ENCODE measurements at places on chromosomes 12 and 14.

DNA sequence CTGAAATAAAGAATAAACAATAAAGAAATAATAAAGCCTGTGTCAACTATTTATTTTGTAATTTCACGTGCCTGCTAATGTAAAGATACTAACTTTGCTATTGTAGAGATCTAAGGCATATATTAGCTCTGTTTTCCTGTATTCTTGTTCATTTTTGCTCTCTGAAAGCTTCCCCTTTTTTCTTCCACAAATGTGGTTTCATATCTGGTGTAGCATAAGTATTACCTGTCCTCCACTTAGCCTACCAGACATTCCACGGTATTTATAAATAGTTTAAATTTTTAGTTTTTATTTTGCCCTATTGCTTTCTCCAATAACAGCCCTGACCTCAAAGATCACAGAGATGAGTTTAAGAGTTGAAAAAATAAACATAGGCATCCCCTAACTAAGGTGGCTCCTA is 92.6 kb upstream of the ATP2B1 start:
- DNase-seq: no peak

DNA sequence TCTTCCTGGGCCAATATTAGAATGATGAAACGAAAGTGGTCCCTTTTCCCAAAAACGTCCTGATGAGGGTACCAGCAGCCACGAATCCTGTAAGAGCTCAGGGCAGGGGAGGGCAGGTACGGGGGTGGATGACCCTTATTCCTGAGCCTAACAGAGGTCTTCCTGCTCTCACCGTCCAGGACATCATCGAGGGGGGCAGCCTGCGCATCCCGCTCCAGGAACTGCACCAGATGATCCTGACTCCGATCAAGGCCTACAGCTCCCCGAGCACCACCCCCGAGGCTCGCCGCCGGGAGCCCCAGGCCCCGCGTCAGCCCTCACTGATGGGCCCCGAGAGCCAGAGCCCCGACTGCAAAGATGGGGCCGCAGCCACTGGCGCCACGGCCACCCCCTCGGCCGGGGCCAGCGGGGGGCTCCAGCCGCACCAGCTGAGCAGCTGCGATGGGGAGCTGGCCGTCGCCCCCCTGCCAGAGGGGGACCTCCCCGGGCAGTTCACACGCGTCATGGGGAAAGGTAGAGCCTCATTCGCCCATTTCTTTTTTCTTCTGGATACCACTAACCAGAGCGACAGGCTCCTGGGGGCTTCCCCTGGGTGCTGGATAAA is 142.5 kb downstream of the GCH1 start:
- DNase-seq: no peak

DNA sequence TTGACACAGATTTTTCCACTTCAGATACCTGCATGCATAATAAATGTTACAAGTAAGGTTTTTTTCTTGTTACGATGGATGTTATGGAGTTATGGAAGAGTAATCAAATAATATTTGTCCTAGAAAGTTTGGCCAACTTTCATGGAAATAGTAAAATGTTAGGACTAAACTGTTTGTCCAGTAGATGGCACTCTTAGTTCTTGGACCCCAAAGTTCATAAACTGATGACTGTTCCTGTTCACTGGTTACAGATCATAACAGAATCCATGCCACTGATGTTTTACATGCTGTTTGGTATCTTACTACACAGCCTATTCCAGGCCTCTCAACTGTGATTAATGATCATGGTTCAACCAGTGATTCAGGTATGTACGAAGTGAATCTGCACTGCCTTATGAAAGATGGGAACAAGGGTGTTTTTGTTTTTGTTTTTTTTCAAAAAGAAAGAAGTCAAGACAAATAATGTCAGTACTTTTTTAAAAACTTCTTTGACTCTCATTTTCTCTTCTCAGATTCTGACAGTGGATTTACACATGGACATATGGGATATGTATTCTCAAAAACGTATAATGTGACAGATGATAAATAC is 48.8 kb upstream of the SLCO1C1 start:
- peak; percentile 0 for DNase-seq

GRCh38 chr12:46367351-46368029 is 5.1 kb downstream of the SLC38A2 start:
- DNase-seq: no peak

DNA sequence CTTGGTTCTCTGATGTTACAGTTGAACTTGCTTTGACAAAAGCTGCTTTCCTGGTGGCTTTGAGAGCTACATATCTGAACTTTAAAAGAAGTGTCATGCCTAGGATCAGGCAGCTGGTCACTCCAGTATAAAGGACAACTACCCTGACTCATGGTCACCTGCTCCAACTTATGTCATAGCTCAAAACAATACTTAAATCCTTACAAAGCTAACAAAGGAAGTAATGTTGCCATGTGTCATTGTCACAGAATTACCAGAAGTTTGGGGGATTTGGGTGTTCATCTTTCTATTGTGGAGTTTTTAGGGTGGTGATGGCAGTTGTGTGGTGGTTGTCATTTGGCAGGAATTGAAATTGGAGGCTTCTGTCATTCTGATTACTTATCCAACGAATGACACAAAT is 1.8 kb upstream of the TCP11L2 start:
- no peak for DNase-seq

- DNase-seq: no peak
Observed at GRCh38 chr14:101060171-101060601, 156.7 kb upstream of the RTL1 start.

DNA sequence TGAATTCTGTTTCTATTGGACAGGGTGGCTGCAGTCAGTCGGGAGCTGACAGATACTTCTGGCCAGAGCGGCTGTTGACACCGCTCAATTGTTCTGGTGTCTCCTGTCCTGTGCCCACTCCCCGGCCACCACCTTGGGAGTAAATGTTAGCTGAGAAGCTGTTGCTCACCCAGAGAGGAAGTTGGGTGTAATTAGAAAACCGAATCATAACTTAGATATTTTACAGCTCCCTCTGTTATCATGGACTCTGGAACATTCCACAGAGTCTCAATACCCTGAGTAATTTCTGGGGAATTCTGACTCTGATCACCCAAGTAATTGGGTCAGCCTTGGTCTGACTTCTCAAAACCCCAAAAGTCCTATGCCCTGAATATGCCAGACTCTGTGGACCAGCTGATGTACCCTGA is 58.3 kb upstream of the RFLNA start:
- DNase-seq: no peak

- DNase-seq: no peak
Observed at GRCh38 chr12:31765931-31766330, 37.1 kb upstream of the AMN1 start.

GRCh38 chr12:100200463-100201181 is at the start of gene ACTR6:
TSS of gene ACTR6 (plus strand) at chr12:100200815. CDS start at chr12:100200852, 37 bp downstream.
- peak; percentile 88 for DNase-seq

- no peak for DNase-seq
Observed at GRCh38 chr12:51216642-51217041, 1.2 kb downstream of the POU6F1 start.

- DNase-seq: no peak
Observed at GRCh38 chr12:3117591-3118015, 40.4 kb downstream of the TSPAN9 start.

DNA sequence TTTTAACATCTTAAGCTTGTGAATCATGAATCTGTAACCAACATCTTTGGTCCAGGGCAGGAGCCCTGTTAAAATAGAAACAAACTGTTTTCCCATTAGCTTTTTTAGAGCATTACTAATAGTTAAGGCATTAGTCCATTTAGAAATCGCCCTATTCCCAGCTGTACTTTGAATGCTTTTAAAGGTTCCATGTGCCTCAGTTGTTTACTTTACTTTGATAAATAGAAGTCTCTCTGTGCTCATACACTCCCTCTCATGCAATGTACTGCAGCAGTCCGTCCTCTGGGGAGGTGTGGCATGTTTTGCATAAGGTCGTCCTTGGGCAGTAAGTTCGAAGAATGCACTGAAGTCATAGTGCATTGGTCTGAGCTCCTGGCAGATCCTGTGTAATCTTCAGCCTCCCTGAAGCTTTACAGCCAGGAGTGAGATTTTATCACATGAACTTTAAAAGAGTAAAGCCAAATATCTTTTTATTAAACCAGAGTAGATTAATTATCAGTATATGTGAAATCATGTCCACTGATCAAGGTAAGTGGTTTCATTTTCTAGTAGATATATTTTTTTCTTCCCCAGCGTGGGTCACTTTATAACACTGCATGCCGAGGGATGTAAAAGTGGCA is 134.7 kb downstream of the FGD4 start:
- DNase-seq: no peak

DNA sequence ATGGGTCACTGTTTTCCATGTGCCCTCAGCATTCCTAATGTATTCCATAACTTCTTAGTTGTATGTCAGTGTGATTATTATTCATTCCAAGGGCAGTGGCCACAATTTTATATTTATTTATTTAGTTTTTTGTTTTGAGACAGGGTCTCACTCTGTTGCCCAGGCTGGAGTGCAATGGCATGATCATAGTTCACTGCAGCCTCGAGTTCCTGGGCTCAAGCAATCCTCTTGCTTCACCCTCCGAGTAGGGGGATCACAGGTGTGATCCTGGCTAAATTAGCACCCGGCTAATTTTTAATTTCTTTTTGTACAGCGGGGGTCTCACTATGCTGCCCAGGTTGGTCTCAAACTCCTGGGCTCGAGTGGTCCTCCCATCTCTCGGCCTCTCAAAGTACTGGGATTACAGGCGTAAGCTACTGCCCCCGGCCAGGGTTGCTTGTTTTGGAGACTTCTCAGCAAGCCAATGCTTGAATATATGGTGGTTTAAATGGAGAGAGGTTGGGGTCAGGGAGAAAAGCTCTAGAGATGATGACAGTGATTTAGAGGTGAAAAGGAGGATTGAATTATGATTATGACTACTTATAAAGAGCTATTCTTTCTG is 7.6 kb downstream of the GPRC5A start:
- DNase-seq: no peak

DNA sequence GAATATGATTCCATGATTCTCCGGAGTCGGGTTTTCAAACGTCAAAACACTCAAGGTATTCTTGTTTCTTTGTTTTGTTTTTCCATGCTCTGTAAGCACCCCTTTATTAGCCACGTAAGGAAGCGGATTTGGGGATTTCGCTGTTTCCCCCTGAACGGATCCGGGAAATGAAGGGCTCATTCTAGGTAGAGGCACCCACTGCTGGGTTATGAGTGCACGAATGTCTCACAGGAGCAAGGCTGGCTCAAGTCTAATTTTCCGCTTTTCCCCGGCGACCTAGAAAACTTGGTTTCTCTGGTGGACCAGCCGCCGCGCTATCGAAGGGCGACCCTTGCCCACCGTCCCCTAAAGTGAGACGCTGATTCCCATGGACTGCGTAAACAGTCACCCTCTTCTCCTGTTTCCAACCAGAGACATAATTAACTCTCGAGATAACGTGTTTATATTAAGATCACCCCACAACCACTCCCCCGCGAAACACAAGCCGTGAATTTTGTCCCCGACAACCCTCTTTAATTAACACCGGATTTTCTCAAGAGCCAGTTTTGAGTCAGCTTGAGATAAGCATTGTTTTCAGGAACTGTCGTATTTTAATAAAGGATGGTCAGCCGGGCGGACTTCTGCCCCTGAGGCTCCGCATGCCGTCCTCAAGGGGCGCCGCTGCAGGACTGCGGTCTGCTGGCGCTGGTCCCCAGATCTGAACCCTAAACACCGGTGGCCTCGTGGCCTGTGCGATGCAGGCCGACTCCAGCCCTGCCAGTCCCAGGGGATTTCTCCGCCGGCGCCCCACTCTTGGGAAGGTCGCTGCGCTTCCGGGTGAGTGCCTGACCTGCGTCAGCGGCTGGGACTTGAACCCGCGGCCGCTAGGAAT is 515 bp upstream of the ABCC9 start:
- no peak for DNase-seq

GRCh38 chr12:68510397-68510796 is 100.3 kb upstream of the RAP1B start:
- no peak for DNase-seq

GRCh38 chr14:39492267-39492666 is 60.0 kb upstream of the FBXO33 start:
- no peak for DNase-seq

GRCh38 chr12:21551841-21552465 is 25.9 kb downstream of the SPX start:
- DNase-seq: no peak

DNA sequence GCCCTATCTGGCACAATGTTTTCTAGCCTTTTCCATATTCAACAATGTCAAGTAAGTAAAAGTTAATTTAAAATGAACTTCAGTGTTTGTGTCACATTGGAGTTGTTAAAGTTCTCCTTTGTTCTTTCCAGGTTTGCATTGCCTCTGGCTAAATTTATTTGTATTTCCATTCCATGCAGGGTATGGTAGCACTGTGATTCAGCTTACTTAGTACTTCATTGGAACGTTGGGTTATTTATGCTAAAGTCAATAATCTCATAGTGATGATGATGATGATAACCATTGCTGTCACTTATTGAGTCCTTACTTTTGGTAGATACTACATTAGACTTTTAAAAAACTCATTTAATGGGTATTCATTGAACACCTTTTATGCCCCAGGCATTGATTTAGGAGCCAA is 286.9 kb downstream of the RAD51B start:
- DNase-seq: no peak

DNA sequence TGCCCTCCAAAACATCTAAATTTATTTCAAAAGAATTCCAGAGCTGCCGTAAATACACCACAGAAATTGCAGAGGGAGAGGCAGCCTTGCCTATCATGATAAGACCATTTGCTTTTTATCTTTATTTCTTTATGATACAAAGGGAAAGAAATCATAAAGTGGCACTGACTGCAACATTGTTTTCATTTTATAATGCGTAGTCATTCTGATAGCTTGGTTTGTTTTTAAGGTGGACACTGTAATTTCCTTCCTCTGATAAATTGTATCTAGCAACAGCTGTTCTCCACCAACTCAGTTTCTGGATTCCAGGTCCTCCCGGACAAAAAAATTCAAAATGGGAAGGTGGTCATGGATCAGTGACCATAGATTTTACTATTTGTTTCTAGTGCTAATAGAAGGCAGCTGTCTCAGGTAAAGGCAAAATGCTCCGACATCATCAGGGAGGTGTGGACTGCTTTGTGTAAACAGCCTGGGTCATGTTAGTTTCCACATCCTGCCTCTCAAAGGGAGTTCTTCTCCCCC is 623 bp upstream of the TSPAN8 start:
- DNase-seq: no peak

- DNase-seq: no peak
Observed at GRCh38 chr12:9027161-9028059, 38.1 kb downstream of the KLRG1 start.

DNA sequence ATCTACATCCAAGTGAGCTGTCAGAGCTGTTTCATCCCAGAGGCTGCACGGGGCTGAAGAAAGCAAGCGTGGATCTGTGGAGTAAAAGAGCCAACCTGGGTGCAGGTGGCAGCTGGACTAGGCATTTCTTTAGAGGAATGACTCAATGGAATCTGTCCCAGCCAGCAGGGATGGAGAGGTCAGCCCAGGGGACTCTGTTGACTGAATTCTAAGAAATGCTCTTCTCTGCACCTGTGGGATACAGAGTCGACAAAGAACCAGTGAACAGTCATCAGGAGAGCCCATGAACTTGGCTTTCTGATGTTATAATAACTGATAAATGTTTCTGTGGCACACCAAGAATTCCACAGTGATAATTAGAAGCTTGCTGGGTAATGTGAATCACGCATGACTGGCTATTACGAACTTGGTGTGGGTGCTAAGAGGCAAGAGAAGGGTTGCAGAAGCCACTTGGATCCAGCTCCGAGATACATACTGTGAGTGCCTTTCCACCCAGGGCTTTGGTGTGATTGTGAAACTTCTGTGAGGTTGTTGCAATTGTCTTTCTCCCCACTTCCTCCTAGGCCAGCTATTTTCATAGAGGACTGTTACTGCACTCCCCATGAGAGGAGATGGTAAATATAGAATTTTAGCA is 16.2 kb downstream of the PYGL start:
- DNase-seq: peak; percentile 65
